Esophagus squamous epithelium (tissue), 5 donors: ENCODE measurements at places on chromosomes 2 and 18.

DNA sequence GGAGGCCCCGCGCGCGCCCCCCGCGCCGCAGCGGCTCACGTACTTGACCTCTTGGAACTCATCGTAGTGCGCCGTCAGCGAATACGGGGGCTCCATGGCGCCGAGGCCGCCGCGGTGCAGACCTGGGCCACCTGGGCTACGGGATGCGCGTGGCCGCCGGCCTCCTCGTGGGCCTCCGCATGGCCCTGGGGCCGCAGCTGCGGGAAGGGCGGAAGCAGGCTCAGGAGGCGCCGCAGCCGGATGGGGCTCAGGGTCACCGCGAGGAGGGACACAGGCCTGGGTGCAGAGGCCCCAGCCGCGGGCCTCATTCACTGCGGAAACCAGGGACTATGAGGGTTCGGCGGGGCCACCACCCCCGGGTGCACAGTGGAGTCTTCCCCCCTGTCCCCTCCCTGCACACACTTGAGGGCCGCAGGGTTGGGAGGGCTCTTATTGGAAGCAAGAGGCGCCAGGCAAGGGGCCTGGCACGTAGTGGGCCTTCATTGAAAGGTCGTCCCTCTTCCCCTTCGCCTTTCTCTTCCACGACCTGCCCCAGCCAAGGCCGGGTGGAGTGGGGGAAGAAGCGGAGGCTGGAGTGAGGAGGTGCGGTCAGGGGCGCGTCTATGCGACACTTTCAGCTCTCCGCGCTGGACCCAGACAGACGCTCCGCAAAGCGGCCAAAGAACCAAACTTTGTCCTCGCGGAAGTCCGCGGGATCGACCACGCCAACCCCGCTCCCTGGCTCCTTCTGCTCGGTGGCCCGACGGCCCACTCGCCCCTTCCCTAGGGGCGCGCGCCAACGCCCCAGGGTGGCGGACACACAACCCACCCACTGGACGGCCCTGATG is 863 bp downstream of the ECEL1 start:
- DNase-seq: no peak

GRCh38 chr2:26702025-26702424 is 9.5 kb downstream of the KCNK3 start:
- DNase-seq: no peak

- no peak for DNase-seq
Measured at GRCh38 chr18:68564351-68564750, 150.6 kb downstream of the TMX3 start.

DNA sequence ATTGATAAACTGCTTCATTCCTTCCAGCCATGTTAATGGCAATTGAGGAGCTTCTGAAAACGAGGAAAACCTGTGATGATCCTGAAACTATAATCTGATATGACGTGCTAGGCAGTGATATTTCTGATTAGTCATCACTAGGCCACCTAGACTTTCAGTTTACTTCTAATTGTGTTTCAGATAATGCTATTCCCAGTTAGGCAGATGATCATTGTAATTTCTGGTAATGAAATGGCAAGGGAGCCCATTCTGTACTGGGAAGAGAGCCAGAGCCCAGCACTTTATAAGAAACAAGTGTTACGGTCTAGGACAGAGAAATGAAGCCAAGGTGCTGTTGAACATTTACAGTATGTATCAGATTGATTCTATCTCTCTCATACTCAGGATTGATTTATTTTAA is 106.2 kb downstream of the CPO start:
- no peak for DNase-seq
